ENCODE measurements at places on chromosomes 1 and 21.

DNA sequence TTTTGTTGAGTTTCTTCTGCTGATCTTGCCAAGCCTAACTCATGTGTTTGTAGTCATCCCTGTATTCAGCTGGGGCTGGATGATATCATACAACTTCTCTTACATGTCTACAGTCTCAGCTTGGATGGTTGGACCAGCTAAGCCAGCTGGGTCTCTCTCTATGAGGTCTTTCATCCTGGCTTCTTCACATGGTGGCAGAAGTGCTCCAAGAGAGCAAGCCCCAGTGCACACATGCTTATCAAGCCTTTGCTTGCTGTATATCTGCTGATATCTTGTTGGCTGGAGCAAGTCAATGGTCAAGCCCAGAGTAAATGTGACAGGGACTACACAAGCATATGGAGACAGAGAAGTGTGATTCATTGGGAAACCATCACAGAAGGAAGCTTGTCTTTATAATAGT, 29.2 kb upstream of the SLC44A5 start:
- no peak for DNase-seq

DNA sequence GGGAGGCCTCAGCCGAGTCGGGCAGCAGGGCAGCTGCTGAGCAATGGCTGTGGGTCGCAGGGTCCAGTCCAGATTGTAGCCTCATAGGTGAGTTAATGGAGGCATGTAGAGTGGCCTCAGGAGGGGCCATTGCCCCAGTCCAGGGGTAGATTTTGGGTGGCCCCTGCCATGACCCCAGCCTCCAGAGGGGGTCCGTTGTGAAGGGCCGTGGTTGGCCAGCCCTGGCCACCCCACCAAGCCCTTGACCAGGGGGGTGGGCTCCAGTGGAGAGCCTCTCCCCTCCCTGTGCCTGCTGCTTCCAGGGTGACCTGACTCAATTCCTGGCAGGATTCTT, 26.1 kb downstream of the TRPM2 start:
- DNase-seq, result no peak

DNA sequence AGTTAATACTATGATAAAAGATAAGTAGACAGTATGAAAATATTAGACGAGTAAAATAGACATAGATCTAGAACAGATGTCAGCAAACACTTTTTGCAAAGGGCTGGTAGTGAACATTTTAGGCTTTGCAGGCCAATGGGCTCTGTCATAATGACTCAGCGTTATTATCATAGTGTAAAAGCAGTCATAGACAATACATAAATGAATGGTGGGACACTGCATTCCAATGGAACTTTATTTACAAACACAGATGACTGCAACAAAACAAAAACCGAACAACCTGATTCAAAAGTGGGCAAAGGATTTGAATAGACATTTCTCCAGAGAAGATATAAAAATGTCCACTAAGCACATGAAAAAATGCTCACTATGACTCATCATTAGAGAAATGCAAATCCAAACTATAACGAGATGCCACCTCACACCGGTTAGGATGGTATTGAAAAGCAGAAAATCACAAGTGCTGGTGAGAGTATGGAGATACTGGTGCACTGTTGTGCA, 7.3 kb downstream of the GSTM5 start:
- no peak for DNase-seq

- DNase-seq, result no peak
Measured at GRCh38 chr1:62037274-62037673, 157.4 kb upstream of the L1TD1 start.

- no peak for DNase-seq
Measured at GRCh38 chr1:177659281-177659680, 310.6 kb downstream of the SEC16B start.

- no peak for DNase-seq
Measured at GRCh38 chr1:165674599-165674998, 23.8 kb downstream of the ALDH9A1 start.

- DNase-seq, result no peak
Measured at GRCh38 chr1:182809414-182809957, 19.9 kb downstream of the NPL start.

GRCh38 chr1:65494671-65495070, 74.2 kb downstream of the LEPR start:
- no peak for DNase-seq

GRCh38 chr1:187244623-187245022, 415.9 kb downstream of the PLA2G4A start:
- no peak for DNase-seq

DNA sequence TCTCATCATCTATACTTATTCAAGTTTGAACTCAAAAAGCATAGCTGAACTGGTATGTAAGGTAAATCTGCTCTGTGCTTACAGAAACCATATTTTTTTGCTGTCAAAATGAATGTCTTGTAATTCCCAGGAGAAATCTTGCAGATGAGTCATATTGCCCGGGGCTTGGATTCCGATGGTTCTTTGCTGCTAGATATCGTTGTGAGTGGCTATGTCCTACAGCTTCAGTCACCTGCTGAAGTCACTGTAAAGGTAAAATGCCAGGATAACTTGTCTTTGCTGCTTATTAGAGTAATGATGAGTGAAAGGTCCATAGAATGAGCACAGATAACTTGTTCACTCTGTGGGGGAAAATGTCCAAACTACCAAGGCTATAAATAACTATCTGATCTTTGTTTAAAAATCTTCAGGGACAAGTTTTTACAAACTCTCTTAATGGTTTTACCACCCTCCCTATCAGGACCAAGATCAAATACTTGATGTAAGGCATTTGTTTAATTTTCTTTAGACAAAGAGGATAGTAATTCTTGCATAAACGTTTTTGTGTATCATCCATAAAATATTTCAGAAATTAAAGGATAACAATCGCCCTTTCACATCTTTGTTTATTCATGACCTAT, 222.3 kb downstream of the TPR start:
- no peak for DNase-seq

GRCh38 chr1:35371506-35371905, 103.0 kb downstream of the ZMYM4 start:
- no peak for DNase-seq

- DNase-seq, result no peak
Measured at GRCh38 chr1:224920930-224921329, 8.5 kb upstream of the DNAH14 start.

GRCh38 chr21:43355266-43355924, 71.5 kb downstream of the SIK1 start:
- no peak for DNase-seq

DNA sequence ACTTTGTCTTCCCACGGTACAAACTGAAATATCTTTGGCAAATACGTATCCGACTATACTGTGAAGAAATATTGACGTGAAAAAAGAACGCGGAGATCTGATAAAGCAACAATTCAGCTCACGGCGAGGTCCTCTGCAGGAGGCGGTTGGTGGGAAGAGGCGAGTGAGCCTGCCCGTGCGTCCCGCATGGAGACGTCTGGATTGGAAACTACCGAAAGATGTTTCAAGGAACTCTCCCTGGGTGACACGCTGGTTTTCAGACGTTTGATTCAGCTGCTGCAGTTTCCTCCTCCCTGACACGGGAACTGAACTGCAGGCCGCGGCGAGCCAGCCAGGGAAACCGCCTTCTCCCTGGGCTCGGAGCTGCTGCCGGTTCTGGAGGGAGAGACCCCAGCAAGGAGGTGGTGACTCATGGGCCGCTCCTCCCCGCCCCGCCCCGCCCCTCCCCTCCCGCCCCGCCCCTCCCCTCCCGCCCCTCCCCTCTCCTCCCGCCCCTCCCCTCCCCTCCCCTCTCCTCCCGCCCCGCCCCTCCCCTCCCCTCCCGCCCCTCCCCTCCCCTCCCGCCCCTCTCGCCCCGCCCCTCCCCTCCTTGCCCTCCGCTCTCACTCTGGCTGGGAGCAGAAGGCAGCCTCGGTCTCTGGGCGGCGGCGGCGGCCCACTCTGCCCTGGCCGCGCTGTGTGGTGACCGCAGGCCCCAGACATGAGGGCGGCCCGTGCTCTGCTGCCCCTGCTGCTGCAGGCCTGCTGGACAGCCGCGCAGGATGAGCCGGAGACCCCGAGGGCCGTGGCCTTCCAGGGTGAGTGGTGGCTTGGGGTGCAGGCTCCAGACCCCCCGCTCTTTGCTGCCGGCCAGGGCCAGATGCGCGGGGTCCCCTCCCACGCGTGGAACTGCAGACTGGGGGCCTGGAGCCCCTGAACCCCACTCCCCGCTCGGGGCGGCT, at the start of gene COL6A1:
Gene COL6A1 (plus strand): TSS at position 620 of the 941 bp plus-strand sequence. CDS start 81 bp downstream, at position 701.
- peak; percentile 66 for DNase-seq

DNA sequence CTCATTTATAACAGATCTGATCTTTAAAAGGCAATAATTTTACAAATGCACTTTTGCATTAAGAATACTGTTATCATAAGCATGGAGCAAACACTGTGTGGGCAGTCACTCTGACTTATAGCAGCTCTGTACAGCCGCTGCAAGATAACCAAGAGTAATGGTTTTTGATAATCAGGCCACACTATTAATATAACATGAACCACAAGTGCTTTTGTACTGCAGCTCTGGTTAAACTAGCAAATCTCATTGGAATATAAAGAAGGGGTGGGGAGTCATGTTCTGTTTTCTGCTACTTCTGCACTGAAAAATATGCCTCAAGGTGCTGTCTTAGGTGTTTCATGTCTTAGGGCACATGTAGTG, 357.4 kb downstream of the LMO4 start:
- no peak for DNase-seq

DNA sequence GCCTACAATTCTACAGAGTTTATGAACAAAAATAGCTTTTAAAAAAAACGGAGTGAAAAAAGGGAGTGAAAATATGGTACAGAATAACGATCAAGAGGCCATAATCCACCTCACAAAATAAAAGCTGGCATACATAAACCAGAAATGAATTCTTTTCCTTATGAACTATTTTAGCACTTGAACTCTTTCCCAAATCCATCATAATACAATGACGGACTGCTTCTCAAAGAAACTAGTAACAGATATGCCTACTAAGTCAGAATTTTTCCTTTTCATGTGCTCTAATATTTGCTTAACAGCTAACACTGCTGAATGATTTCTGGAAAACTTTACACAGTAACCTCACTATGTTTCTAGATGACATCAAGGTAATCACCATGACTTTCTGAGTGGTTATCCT, 144.0 kb downstream of the EIF4G3 start:
- no peak for DNase-seq

DNA sequence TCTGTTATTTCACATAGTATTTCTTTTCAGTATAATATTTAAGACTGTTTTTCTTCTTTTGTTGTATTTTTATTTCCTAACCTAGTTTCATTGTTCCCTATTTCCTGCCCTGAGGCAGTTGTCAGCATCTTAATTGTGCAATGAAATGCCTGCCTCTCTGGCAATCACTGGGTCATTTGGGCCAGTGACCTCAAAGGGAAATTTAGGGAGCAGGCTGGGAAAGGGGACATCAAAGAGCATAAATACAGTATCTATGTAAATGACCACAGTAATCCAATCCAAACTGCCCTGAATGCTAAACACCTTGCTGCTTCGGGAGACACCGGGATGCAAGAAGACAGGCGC, 147.8 kb downstream of the TLR5 start:
- DNase-seq, result no peak

GRCh38 chr1:89987159-89987819, 7.6 kb upstream of the ZNF326 start:
- DNase-seq, result peak; percentile 64

DNA sequence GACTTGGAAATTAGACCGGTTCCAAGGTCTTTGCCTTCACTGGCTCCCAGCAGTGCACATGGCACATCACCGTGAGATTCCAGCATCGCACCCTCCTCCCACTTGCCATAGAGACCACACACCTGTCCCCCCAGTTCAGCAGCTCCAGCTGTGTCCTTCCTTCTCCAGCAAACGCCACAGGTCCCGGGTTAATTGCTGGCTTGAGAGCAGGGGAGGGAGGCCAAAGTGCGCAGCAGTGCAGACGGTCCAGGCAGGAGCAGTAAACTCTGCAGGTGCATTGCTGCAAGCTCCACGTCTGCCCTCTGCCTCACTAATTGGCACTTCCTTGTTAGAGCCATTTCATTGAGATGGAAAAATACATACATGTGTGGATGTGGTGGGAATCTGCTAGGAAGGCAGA, 65.3 kb downstream of the KLHDC7A start:
- no peak for DNase-seq

- no peak for DNase-seq
Measured at GRCh38 chr1:109258481-109259466, 9.4 kb downstream of the CELSR2 start.

DNA sequence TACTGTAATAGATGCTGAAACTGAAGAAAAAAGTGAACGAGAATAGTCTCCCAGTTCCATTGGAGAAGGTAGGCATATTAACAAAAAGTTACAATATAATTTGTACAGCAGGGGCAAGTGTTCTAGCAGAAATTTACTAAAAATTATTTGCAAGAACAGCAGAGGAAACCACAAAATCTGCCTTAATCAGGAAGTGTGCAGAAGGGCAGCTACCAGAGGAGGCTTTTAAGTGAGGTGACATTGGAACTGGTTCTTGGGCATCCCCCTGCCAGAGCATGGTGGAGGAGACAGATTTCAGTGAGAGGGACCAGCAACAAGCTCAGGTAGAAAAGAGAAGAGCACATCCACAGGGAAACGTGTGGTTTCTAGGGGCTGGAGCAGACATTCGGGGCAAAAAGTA, 279.3 kb upstream of the CAMK1G start:
- no peak for DNase-seq

DNA sequence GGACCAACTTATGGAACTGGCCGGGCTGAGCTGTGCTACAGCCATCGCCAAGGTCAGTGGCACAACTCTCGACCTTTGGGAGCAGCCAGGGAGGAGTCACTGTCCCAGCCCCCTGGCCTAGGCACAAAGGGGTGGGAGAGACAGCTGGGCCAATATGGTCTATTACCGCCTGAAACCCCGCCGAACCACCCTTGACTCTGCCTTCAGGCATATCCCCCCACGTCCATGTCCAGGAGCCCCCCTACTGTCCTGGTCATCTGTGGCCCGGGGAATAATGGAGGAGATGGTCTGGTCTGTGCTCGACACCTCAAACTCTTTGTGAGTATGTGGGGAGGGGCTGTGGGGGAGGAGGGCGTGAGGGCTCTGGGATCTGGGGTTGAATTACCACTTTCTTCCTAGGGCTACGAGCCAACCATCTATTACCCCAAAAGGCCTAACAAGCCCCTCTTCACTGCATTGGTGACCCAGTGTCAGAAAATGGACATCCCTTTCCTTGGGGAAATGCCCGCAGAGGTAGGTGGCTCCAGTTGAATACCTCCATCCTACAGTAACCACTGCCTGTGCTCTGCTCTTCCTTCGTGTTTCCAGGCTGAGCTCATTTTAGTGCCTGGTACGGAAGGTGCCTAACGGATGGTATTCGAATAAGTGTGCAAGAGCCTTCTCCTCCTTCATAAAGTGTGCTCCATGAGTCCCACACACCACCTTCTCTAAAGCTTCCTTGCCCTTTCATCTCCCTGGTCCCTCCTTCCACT, 758 bp downstream of the NAXE start:
- no peak for DNase-seq

- no peak for DNase-seq
Measured at GRCh38 chr1:166915941-166916340, 39.9 kb upstream of the TADA1 start.

Data from GDM1 (cell line).